CD4-positive, alpha-beta T cell treated with Interleukin-17A for 1 hour (primary cell): ENCODE measurements at places on chromosomes 1 and 21.

DNA sequence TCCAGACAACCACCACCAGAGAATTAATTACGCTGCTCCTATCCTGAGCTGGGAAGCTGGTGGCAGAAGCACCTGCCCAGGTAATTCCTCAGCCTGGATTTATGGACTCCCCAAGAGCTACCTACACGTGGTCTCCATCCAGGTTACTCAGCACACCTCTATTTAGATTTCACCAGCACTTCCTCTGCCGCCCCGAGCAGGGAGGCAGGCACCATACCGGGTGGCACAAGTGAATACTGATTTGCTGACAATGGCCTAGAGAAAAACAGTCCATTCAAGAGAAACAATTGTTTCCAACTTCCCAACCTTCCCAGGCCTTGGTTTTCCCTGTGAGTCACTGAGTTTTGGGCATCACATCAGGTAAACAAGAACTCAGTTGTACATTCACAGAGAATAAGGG, 134.3 kb downstream of the MATN1 start:
- DNase-seq, result no peak

GRCh38 chr1:161091093-161091492, 1.7 kb upstream of the NECTIN4 start:
- DNase-seq, result no peak

- DNase-seq, result no peak
Measured at GRCh38 chr21:18070392-18070791, 174.2 kb upstream of the CHODL start.

DNA sequence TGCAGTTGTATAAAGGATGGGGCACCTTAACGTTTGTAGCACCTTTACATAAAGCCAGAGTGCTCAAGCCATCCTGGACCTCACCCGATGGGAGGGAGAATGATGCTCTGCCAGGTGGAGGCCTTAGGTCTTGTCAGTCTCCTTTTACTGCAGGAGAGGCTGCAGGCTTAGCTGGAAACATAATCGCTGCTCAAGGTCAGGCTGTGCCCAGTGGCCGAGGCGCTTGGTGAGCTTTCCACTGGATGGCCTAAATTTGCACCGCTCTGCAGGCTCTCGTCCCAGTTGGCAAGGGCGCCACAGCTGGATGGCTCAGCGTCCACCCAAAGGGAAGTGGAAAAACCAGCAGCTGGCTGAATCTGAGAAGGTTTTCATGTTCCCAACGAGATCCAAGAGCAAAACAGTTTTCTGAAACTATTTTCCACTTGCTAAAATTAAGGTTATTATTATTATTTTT, 438.9 kb downstream of the CAMTA1 start:
- no peak for DNase-seq

DNA sequence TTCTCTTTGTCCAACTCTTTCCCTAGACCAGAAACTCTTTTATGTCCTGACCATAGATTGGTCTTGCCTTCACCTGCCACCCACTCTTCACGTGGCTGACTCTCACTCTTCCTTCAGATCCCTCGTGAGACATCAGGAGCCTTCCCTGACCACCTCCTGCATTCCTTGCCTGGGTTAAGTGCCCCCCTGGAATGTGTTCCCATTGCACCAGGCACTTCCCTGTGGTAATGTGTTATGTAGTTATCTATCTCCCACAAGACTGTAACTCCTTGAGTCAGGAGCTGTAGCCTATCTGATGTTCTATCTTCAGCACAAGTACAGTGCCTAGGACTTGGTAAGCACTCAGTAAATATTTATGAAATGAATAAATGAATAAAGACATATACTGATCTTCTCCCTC, 111.2 kb upstream of the CTTNBP2NL start:
- no peak for DNase-seq

DNA sequence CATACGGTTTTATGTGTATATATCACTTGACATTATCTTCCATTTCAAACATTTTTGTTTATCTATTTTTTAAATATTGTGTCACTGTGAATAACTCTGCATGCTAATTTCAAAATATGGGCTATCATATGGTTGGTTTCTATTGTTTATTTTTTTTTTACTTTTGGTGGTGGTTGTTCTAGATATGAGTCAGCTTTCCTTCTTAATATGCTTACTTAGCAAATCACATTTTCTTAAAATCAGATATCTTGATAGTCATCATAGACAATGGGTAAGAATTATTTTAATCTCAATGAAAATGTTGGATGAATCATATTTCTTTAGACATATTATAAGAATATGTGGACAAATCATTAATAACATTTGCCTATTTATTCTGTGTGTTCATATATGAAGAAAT, 881.5 kb downstream of the BRINP3 start:
- no peak for DNase-seq

GRCh38 chr1:59526240-59526639, 229.3 kb downstream of the FGGY start:
- no peak for DNase-seq

DNA sequence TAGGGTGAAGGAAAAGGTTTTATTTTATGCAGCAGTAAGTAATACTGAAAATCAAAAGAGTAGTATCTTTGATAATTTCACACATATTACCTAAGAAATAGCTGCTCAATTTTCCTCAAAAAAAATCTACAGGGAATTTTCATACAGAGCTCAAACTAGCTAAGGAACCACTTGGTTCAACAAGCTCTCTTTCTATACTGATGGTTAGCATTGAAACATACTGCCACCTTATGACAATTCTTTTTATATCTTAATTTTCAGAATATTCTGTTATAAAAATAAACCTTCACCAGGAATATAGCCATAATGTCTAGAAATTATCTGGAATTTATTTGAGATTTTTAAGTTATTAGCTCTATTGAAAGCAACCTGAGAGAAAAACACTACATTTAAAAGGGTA, 142.1 kb downstream of the DPYD start:
- no peak for DNase-seq

GRCh38 chr1:2287649-2288048, 59.5 kb downstream of the SKI start:
- no peak for DNase-seq

- DNase-seq, result no peak
Measured at GRCh38 chr21:42561762-42562650, 48.4 kb downstream of the SLC37A1 start.

DNA sequence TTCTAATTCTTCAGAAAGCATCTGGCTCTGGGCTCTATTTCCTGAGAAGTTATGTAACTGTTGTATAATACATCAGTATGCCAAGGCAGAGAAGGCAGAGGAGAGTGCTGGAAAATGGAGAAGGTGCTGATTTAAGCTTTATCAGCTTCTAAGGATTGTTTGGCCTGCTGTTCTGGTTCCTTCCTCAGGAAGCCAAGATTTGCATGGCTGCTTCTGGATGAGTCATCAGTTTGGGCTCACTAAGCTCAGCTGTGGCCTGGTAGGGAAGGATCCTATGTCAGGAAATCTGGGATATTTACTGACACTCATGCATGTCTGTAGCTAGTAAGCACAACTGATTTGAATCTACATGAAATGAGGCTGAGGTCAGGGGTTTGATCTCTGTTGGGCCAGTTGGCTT, 73.2 kb upstream of the ADGRL4 start:
- DNase-seq, result no peak

- DNase-seq, result no peak
Measured at GRCh38 chr1:163275222-163275621, 46.5 kb upstream of the NUF2 start.

- peak; percentile 10 for DNase-seq
Measured at GRCh38 chr21:45818904-45819285, 162.7 kb upstream of the COL6A1 start.

GRCh38 chr1:74161497-74161896, 36.5 kb downstream of the LRRIQ3 start:
- no peak for DNase-seq

GRCh38 chr1:119327094-119327449, 41.5 kb upstream of the HAO2 start:
- no peak for DNase-seq

- no peak for DNase-seq
Measured at GRCh38 chr1:230246551-230246950, 179.5 kb downstream of the GALNT2 start.

DNA sequence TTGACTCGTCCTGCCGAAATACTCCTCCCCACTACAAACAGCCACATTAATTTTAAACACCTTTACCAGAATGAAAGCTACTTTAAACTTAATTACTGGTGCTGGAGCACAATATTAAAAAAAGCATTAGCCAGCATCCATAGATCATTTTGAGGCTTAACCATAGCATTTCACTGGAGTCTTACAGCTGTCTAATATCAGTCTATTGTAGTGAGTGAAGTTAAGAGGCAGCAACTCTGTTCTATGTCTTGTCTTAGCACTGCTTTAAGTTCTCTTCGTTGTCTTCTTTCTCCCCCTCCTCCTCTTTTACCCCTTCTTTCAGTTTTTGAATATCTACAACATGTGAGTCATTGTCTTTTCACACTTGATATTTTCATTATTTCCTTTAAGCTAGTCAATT, 49.3 kb downstream of the ADGRL2 start:
- no peak for DNase-seq

DNA sequence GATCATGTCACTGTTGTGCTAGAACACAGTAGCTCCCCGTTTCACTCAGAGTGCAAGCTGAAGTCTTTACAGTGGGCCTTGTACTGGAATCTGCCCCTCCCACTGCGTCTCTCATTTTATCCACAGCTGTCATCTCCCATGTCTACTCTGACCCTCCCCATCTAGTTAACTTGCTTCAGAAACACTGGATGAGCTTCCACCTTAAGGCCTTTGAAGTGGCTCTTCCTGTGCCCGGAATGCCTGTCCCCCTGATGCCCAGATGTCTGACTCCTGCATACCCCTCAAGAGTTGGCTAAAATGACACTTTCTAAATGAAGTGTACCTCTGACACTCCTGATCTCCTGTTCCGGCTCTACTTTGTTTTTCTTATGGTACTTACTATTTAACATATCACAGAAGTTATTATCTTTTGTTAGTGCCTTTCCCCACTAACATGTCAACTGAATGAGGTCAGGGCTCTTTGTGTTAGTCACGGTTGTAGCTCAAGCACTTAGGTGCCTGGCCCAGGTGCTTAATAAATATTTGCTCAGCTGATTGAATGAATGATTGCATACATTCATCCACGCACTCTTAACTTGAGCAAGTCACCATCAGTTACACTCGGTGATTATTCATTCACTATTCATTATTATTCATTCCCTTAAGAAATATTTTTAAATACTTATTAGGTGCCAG, 13.3 kb downstream of the ARV1 start:
- no peak for DNase-seq

GRCh38 chr1:61602663-61603062, 122.3 kb downstream of the TM2D1 start:
- no peak for DNase-seq

- peak; percentile 73 for DNase-seq
Measured at GRCh38 chr1:224433701-224434672, 610 bp downstream of the WDR26 start.

GRCh38 chr21:31476263-31477022, 132.4 kb upstream of the TIAM1 start:
- DNase-seq, result no peak

GRCh38 chr1:1345384-1345783, 3.8 kb downstream of the DVL1 start:
- no peak for DNase-seq

- no peak for DNase-seq
Measured at GRCh38 chr1:248847956-248848561, 10.0 kb downstream of the ZNF672 start.

DNA sequence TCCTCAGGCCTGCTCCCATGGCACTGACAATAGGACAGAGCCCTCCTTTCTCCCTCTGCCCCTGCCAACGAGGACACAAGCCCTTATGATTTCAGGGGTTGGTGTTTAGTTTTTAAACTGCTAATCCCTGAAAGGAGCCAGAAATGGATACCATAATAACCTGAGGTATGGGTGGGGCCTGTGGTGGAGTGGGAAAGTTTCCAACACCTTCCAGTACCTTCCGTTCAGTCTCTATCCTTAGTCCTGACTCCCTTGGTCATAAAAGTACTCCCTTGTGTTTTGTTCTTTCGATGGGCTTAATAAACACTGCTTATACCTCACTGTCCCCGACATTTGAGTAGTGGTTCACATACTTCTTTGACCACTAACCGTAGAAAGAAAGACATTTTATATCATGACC, 141.8 kb upstream of the MAGI3 start:
- no peak for DNase-seq

GRCh38 chr1:208189183-208189582, 55.0 kb downstream of the PLXNA2 start:
- DNase-seq, result no peak

GRCh38 chr1:46455951-46456350, 33.7 kb upstream of the DMBX1 start:
- no peak for DNase-seq

DNA sequence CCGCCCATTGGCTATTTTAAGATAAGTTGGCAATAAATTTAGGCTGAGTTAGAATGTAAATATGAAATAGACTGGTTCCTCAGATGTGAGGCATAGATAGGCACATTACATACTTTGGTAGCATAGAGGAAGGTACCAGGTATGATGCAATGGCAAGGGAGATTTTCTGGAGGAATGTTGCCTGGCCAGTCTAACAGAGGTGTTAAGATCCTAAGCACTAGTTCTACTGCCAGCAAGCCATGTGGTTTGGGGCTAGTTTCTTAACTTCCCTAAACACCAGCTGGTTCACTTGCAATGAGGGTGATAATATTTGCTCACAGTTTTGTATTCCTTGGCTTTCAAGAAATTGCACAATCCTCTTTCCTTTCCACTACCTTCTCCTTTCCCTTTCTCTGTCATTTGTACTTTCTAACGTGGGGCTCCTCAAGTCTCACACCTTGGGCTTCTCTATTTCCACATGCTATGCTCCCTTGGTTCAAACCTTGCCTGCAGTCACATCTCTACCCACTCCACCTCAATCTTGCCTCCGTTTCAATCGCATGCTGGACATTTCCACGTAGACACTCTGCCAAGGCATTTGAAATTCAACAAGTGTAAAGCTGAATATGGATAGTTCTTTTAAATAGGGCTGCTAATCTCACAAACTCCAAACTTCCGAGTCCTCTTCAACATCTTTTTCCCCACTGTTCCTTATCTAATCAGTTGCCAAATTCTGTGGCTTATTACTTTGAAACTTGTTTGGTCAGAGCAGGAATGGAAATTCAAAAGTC, 4.7 kb upstream of the CD55 start:
- no peak for DNase-seq

GRCh38 chr1:245776139-245776538, 621.4 kb downstream of the KIF26B start:
- no peak for DNase-seq

- no peak for DNase-seq
Measured at GRCh38 chr1:152959273-152959672, 11.2 kb upstream of the SPRR4 start.

- no peak for DNase-seq
Measured at GRCh38 chr1:31569596-31570173, 6.6 kb upstream of the TINAGL1 start.

- no peak for DNase-seq
Measured at GRCh38 chr1:2561446-2561845, 5.3 kb downstream of the TNFRSF14 start.

GRCh38 chr1:76568573-76569238, 298.6 kb upstream of the ST6GALNAC5 start:
- DNase-seq, result no peak
